GM19239 (cell line): ENCODE measurements at places on chromosomes 6 and 20.

DNA sequence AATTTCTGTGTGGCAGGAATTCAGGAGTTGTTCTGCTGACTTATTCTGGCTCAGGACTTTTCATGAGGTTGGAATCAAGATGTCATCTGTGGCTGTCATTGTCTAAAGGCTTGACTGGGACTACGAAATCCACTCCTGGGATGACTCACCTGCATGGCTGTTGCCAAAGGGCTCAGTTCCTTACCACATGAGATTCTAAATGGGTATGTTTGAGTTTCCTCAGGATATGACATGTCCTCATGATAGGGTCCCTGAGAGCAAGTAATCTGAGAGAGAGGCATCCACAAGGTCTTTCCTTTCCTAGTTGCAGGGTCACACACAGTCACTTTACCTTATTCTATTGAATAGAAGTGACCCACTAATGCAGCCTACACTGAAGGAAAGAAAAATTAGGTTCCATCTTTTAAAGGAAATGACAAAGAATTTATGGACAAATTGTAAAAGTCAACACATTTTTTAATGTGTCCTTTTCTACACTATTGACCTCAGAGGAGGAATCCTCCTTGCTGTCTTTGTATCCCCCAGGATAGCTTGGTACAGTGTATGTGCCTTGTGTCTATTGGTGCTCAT, 1025.0 kb upstream of the GJE1 start:
- DNase-seq, result no peak

GRCh38 chr20:57329608-57330221, at the start of gene SPO11:
SPO11 (plus strand) TSS chr20:57329803; CDS start chr20:57329868, 65 bp downstream.
- no peak for DNase-seq

- no peak for DNase-seq
Observed at GRCh38 chr20:60869087-60869486, 383.0 kb upstream of the CDH4 start.

DNA sequence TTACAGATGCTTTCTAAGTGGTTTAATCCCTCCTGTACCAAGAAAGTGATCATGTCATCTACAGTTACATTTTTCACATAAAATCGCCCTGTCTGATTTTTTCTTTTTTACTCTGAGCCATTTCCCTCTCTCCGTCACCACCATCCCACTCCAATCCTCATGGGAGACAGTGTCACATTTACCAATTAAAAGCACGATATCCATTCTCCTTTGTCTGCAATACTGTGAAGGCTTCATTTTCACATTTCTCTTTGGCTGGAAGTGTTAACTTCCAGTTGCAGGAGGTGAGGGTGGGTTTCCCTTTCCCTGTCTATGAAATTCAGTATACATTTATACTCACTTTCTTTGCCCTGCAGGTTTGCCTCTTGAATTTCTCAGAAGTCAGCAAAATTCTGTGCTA, 372.7 kb upstream of the CNR1 start:
- DNase-seq, result no peak

DNA sequence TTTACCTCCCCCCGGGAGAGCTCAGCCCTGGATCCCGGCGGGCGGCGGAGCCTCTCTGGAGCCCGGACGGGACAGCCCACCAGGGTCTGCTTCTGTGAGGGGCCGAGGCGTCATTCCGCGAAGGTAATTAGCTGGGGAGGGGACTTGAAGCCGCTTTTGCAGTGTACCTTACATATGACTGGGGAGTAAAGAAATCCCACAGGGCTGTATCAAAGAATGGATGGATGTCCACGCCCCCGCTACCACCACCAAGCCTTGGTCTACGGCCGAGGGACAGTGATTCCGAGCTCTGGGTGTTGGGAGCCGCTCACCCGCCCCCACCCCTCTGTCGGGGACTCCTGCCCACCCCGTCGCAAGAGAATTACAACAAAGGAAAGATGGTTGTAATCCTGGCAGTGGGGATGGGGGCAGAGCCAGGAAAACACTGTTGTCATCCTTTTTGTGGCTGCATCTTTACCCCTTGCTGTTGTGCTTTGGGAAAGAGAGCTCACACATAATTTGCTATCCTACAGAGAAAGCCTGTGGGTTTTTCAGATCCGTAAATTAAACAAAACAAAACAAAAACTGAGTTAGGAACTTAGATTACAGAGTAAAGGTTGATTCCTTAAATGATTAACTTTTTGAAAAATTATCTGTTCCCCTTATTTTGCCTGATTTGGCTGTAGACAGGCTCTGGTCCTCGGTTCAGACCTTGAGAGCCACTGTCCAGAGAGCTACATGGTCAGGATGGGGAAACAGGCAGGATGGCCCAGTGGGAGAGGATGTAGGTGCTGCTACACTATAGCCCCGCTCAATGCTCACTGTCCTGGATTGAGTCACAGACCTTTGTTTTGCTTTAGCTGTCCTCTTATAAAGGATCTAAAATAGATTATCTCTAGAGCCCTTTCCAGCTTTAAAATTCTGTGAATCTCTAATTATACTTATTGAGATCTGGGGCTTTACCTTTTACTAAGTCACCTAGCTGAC, 997 bp upstream of the FBXO30 start:
- no peak for DNase-seq

DNA sequence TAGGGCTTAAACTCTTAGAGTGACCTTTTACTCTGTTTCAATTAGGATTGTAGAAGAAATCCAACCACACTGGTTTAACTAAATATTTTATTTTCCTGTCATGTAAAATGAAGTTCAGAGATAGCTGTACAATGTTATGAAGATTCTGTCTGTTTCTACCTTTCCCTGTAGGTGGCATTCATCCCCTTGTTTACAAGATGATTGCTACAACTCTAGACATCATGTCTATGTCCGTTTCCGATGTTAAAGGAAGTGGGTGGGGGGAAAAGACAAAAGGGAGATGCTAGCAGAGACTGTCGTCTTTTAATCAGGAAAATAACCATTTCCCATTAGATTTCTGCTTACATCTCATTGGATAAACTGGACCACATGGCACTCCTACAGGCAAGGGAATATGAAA, 30.9 kb upstream of the RIMS1 start:
- no peak for DNase-seq

DNA sequence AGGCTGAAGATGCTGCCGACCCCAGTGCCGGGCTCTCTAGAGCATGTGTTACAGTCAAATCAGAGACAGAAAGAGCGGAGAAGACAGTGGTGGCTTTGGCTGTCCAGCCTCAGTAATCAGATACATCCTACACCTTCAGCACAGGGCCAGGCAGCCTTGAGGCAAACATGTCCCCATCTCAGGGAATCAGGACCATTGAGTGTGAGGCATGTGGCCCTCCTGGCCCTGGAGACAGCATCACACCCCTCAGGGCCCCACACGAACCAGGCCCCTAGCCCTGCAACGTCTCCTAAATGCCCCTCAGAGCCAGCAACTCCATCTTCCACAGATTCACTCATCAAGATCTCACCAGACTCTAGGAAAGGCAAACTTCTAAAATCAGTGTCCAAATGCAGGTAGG, 24.5 kb downstream of the PXDC1 start:
- DNase-seq, result no peak

- DNase-seq, result no peak
Observed at GRCh38 chr6:106808758-106809157, 165.8 kb downstream of the CD24 start.

- no peak for DNase-seq
Observed at GRCh38 chr6:138555421-138555988, 56.2 kb upstream of the NHSL1 start.

GRCh38 chr20:52777171-52777570, 195.0 kb upstream of the TSHZ2 start:
- no peak for DNase-seq

GRCh38 chr6:21360336-21360735, 233.2 kb upstream of the SOX4 start:
- DNase-seq, result no peak

GRCh38 chr20:45970646-45971424, 1.2 kb downstream of the ZNF335 start:
- no peak for DNase-seq

GRCh38 chr6:89372506-89372901, 20.0 kb upstream of the UBE2J1 start:
- no peak for DNase-seq

GRCh38 chr6:56988145-56988544, 33.2 kb downstream of the BEND6 start:
- no peak for DNase-seq

DNA sequence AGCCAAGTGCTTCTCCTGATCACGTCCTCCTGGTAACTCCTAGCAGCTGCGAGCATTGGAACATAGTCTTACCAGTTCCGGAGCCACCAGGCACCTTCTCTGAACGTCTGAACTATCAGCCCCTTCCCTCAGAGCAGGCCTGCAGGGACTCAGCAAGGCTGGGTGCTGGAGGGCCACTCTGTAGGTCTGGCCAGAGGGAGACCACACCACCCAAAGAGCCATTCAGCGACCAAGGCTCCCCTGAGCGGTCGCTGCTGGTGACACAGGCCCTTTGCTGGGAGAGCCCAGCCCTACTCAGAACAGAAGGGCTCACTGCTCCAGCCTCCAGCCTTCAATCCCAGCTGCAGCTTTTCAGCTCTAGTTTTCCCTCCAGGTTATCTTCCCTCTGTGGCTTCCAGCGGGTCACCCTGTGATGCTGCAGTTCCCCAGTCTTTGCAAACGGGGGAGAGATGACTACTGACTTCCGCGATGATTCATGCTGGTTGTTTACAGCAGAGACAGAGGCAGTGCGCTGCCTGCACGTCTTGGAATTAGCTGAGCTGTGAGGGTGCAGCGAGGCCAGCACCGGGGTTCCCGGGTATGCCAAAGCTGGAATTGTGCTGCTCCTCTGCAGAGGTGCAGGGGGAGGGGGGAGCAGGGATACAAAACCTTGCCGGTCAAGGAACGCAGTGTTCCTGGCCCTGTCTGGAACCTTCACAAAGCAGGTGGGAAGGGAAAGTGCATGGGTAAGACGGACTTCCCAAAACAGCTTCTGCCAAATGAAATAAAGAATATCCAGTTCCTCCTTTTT, 161.4 kb downstream of the LY86 start:
- DNase-seq, result no peak

DNA sequence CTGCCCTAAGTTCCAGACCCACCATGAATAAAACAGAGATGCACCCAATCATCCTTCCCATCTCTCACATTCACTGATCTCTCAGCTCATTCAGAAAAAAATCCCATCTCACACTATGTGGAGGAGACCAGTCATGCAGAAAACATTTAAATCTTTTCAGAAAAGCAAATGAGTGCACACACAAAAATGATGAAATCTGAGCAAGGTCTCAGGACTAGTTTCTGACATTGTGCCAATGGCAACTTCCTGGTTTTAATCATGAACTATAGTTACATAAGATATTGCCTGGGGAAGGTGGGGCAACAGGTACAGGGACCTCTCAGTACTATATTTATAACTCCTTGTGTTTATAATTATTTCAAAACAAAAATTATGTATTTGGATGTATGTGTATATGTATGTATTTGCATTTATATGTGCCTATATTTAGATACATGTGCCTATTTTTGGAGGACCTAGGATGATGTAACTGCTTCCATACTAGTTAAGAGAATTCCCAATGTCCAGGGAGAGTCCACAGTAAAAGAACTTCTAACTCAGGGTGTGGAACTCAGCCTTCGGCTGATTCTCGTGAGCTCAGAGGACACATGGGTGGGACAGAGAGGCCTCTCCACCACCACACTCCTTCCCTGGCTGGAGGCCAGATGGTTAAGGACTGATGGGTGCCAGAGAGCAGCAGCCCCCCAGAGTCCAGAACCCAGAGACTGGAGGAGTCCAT, 71.7 kb upstream of the MAP3K4 start:
- DNase-seq, result no peak

GRCh38 chr20:55977690-55978459, 27.4 kb downstream of the CBLN4 start:
- DNase-seq, result no peak

GRCh38 chr20:444117-444516, 18.2 kb downstream of the TBC1D20 start:
- DNase-seq, result no peak

- no peak for DNase-seq
Observed at GRCh38 chr6:138052783-138053182, 54.4 kb downstream of the PERP start.

DNA sequence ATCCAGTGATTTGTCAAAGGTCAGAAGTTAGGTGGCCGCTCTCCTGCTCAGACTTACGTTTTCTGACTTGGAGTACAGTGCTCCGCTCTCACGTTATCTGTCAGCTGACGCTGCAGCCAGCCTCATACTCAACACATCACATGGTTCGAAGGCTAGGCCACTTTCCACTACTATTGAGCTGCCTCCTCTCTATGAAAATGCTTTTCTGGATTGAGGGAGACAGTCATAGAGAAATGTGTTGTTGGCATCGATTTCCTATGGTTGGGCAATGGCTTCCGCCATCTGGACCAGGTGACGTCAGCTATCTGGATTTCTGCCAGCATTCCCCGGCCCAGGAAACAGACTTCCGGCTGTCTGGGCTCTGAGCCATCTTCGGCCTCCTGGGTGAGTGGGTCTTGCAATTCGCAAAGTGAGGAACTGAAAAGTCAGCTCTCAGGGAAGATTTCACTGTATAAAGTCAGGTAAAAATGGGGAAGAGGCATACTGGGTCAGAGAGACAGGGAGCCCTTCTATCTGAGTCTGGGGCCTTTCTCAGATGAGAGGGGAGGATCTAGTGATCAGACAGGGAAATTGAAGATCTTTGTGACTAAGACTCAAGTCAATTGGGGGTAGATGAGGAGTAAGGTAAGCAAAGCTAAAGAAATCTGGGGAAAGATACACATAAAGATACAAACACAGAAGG, 37.5 kb upstream of the IER3 start:
- DNase-seq, result no peak

- peak; percentile 22 for DNase-seq
Observed at GRCh38 chr20:58086763-58087561, 141.5 kb downstream of the ANKRD60 start.

DNA sequence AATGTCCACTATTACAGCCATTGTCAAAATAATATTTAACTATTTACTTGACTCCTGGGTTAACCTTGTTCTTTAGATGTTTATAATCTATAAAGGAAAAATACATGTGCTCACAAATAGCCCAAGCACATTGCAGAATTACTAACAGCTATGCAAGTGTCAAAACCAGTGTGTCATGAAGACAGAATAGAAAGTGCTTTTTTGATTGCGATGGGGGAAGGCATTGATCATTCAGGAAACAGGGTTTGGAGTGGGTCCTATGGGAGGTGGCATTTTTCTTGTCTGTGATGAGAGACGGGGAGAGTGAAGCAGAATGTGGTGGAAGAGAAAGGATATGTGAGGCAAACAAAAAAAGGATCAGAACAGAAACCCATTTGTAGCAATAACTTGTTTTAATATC, 1.0 kb upstream of the AGPAT4 start:
- DNase-seq, result no peak

- DNase-seq, result no peak
Observed at GRCh38 chr6:109447878-109448555, 7.5 kb downstream of the SMPD2 start.

DNA sequence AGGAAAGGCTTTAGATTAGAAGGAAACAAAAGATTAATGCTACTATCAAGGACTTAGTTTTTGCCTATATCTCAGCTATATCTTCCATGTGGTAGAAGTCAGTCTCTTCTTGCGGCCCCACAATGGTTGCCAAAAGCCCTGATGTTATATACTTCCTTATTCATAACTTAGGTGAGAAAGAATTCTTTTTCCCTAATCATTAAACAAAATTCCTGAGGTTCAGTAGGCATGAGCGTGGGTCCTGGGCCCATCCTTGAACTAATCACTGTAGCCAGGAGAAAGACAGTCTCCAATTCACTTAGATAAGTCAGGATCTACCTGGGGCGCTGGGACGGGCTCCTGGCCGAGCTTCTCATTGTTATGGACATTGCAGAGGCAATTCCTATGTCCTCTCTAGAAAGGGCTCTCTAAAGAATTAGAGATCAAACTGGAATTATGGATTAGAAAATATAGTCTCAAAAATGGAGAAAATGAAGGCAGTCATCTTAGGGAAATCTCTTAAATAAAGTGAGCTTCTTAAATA, 134.3 kb downstream of the KIF6 start:
- no peak for DNase-seq

- DNase-seq, result no peak
Observed at GRCh38 chr20:1391640-1392442, 1.0 kb downstream of the FKBP1A start.
